Kidney tubule cell (primary cell): ENCODE measurements at places on chromosomes 11 and 22.
A peak's percentile ranks its signal among the peaks of the same experiment; 100 is the strongest.

- DNase-seq, result no peak
Observed at GRCh38 chr22:26267856-26268255, 98.6 kb downstream of the SEZ6L start.

DNA sequence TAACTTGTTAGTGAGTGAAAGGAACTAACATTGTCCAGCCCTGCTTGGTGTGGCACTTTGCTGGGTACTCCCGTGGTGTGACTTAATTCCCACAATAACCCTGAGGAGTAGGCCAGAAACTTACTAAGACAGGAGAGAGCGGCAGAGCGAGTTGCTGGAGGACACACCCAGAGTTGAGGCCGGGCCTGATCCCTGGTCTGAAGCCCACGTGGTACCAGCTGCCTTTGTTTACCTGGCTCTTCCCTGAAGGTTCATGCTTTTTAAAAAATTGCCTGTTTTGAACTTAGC lies 594 bp downstream of the MPST start:
- DNase-seq, result peak; percentile 54

DNA sequence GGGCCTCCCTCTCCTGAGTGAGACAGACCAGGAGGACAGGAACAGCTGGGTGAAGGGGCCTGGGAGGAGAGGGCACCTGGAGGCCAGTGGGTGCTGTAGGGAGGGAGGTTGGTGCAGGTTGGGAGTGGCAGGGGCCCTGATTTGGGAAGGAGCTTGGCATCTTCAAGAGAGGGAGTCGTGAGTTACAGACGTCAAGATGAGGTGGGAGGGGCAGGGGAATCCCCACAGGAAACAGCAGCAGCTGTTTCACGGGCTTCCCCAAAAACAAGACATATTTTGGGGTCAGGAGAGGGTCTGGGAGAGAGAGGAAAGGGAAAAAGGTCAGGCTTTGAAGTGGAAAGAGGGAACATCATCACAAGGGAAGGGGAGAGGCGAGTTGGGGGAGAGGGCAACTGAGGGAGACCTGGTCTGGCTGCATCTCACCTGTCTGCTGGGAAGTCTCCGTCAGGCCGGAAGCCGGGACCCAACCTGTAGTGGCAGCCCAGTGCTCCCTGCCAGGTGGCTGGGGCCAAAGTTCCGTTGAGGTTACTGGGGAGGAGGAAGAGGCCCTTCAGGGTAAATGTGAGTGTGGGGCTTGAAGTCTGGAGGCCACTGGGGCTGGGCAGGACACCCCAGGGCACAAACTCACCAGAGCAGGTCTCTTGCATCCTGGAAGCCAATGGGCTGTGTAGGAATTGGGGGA lies 4.4 kb downstream of the NAALADL1 start:
- no peak for DNase-seq

DNA sequence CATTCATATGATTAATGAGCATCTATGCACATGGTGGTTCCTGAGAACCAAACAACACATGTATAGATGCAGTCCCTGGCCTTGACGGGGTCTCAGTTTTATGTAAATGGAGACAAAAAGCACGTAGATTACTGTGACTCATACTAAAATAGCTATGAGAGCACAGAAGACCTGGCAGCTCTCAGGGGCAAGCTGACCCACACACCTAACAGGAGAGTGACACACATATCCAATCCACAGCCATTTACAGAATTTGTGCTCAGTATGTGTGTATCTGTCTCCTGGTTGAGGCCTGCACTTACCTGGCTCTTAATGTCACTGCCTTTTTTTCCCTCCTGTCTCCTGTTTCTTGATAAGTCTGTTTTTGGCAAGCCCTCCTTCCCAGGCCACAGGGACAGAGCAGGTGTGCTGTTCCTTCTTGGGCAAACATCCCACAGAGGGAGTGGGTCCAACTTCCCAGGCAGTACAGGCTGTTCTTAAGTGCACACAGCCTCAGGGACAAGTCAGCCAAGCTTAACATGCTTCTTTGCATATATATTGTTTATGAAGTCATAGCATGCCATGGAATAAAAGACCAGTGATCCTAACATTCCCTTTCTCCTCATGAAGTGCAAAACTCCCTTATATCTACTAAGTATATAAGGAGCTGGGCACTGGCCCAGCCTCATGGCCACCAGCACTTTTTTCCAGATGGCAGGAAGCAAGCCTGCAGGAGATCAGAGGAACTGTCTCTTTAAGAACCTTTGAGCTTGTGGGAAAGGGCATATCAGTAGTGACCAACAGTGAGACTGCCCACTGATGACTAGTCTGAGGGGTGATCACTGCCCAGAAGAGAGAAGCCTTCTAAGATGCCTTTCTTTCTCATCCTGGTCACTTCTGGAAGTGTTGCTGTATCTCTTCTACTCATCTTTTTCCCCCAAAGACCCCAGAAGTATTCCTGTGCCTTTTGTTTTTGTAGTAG lies 124.7 kb upstream of the CCDC90B start:
- DNase-seq, result no peak

GRCh38 chr11:67492069-67492727 lies 9.4 kb downstream of the AIP start:
- no peak for DNase-seq

GRCh38 chr11:130001461-130002351 lies 929 bp downstream of the PRDM10 start:
- DNase-seq, result peak; percentile 42

- DNase-seq, result no peak
Observed at GRCh38 chr22:16969508-16970327, 38.3 kb downstream of the GAB4 start.

- no peak for DNase-seq
Observed at GRCh38 chr22:38740754-38741153, 15.0 kb downstream of the SUN2 start.

- no peak for DNase-seq
Observed at GRCh38 chr22:48234011-48234410, 1471.6 kb downstream of the TBC1D22A start.

DNA sequence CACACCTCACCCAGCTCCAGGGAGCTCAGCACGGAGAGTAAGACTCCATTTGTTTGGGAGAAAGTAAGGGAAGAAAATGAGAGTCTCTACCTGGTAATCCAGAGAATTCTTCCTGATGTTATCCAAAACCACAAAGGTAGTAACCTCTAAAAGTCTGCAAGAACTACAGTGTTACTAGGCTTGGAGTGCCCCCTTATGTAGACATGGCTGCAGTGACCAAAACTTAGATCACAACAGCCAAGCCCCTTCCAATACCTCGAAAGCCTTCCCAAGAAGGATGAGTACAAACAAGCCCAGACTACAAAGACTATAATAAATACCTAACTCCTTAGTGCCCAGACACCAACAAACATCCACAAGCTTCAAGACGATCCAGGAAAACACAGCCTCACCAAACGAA lies 4.9 kb downstream of the UBE2L6 start:
- no peak for DNase-seq
